ENCODE measurements at places on chromosomes 1 and 21.

DNA sequence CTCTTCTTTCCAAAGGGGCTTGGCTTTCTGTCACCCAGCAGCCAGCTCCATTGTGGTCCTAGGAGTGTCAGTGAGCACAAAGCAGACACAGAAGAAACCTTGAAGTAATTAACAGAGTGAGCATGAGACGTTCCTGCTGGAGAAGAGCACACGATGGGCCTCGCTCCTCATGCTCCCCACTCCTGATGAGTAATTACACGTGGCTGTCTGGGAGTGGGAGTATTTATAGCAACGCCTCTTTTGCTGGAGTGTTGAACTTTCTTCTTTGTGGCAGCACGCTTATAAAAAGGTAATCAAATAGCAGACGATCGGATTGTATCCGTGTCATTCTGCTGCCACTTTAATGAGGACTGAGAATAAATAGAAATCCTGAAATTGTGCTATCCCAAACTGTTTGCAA lies 185.8 kb downstream of the CAMTA1 start:
- DNase-seq: no peak

DNA sequence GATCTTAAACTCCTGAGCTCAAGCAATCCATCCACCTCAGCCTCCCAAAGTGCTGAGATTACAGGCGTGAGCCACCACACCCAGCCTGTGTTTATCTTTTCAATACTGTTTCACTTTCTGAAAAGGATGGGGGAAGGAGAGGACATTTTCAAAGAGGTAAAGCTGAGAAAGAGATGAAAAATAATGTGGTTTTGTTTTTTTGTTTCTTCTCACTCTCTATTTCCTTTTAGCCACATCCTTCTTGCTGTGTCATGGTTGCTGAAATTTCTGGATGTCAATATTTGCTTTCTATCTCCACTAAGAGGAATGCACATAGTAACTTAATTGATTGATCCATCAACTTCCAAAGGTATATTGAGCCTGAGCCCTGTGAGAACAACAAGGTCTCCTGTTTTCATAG lies 6.4 kb upstream of the C1orf21 start:
- DNase-seq: no peak

- DNase-seq: peak; percentile 62
Observed at GRCh38 chr1:228735871-228736586, 750 bp downstream of the RHOU start.

- no peak for DNase-seq
Observed at GRCh38 chr1:19441048-19441780, 44.1 kb downstream of the CAPZB start.

DNA sequence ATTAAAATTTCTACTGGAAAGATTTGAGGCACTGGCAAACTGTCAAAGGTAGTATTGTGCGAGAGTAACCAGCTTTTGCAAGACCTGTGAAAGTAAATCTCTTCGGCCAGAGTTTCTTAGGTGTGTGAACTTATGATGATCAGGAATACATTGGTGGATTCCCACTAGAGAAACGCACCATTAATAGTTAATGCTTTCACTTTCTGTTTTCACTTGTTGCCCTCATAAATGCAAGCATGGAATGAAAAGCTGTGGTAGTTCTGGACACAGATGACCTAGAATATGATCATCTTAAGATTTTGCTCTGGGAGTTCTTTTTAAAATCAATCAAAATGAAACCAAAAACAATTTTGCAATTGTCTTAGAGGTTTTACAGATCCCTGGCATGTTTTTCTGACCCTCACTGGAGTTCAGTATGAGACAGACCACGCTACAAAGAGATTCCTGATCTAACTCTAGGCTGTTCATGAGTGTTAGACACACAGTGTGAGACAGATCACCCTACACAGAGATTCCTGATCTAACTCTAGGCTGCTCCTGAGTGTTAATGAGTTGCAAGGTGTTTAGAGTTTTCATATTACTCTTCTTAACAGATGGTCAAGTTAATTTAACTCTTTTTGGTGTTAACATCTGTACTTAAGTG lies 98.8 kb downstream of the SDCCAG8 start:
- no peak for DNase-seq

DNA sequence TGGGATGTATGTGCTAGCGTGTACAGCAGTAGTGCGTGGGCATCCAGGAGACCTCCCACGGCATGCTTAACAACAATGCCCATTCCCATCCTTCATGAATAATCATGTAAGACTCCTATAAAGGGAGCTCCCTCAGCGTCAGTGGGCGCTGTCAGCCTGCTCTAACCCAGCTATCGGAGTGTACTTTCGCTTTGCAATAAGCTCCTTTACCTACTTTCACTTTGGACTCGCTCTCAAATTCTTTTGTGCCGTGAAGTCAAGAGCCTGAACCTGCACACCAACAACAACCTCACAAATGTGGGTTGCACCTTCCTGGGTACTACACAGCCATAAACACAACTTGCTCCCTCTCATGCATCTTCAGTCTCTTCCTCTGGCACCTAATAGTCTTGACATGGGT lies 114.8 kb upstream of the PAXBP1 start:
- DNase-seq: no peak

GRCh38 chr1:197180252-197180878 lies 33.9 kb upstream of the ASPM start:
- no peak for DNase-seq

Data from ecto neural progenitor cell (in vitro differentiated cells).